A549 (cell line): ENCODE measurements at places on chromosomes 13 and 19. TPM values are rescaled to one million over a fixed set of nuclear protein-coding genes. Genes with fewer than 3 reads are reported as not detected.
A peak's percentile ranks its signal among the peaks of the same experiment; 100 is the strongest.

Gene TNFSF9
- 11.1 to 16.7 TPM (median 15.9 TPM) in 3 replicates for polyA plus RNA-seq

DNA sequence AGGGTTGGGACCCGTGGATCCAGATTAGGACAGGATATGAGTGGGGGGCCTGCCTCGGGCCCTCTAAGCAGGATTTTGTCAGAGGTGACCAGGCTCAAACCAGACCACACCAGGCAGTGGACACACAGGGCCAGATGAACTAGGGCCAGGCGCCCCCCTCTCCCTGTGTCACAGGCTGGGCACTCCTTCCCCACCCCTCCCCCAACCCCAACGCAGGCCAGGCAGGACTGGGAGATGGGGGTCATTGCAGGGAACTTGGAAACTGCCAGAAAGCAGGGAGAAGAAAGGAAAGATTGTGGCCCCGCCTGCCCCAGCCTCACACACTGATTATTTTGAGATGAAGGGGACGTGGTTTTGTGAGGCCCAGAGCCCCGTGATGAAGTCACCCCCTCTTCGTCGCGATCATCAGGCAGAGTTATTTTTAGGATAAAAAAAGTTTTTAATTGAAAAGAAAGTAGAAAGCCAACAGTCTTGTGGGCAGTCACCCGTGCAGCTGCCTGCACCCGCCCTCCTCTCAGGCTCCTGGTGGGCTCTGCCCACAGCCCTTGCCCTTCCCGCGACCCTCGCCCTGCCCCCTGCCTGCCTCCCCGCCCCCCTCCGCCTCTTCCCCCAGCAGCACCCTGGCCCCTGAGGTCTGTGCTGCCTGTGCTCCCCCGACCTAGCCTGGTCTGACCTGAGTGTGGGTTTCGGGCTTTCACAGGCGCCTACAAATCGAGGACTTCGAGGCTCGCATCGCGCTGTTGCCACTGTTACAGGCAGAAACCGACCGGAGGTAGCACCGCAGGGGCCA lies 1.9 kb upstream of the YJEFN3 start:
- DNase-seq: no peak

DNA sequence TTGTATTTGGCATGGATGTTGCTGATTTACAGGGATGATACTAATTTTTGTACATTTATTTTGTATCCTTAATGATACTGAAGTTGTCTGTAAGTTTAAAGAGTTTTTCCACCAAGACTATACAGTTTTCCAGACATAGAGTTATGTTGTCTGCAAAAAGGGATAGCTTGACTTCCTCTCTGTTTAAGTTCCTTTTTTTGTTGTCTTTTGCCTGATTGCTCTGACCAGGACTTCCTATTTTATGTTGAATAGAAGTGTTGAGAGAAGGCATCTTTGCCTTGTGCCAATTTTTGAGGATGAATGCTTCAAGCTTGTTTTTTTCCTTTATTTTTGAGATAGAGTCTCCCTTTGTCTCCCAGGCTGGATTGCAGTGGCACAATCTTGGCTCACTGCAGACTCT lies 36.8 kb upstream of the ZNF681 start:
- no peak for DNase-seq

GRCh38 chr19:33677745-33678426 lies 56.1 kb downstream of the CHST8 start:
- DNase-seq: no peak

DNA sequence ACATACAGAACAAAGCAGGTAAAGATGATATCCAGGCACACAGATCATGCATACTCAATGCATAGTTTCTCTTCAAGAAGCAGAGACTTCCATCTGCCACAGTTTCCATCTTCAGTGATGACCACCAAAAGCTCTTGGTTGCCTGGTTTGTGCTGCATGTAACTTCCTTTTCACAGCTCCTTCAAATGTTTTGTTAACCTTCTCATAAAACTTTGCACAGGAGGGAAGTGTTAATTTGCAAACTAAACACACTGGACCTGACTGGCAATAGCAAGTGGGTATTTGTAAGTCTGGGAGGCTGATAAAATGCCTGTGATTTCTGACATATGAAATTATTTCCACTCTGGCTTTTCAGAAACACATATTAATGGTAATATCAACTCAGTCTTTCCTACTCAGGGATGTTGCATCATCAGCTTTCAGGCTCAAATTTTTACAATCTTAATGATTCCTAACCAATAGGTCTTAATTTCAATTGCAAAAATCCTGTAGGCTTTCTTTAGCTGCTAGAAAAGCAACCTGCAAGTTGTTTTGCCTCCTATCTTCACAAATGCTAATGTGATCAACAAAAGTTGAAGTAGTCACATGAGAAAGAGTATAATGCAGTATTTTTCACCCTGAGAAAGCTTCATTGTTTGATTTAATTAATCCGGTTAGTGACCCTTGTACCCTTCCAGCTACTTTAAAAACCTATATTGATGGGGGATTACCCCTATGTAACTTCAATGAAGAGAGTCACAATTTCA lies 575.6 kb downstream of the DIAPH3 start:
- no peak for DNase-seq

DNA sequence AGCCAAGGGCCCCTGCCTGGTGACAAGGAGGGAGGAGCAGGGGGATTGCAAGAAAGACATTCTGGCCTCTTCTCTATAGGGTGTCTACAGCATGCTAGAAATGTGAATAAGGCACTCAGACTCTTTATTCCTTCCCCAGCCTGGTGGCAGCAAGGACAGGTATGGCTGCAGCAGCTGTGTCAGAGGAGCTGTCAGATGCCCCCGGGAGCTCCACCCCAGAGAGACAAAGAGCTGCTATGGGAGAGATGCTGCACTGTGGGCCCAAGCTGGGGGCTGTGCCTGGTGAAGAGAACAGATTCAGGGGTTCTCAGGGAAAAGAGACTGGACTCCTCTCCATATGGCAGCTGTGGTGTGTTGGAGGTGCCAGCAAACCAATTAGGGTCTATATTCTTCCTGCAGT lies 1063.3 kb downstream of the OLFM4 start:
- no peak for DNase-seq

- no peak for DNase-seq
Observed at GRCh38 chr13:31556376-31556775, 182.9 kb upstream of the RXFP2 start.

- no peak for DNase-seq
Observed at GRCh38 chr19:19021115-19021514, 12.2 kb downstream of the SUGP2 start.

DNA sequence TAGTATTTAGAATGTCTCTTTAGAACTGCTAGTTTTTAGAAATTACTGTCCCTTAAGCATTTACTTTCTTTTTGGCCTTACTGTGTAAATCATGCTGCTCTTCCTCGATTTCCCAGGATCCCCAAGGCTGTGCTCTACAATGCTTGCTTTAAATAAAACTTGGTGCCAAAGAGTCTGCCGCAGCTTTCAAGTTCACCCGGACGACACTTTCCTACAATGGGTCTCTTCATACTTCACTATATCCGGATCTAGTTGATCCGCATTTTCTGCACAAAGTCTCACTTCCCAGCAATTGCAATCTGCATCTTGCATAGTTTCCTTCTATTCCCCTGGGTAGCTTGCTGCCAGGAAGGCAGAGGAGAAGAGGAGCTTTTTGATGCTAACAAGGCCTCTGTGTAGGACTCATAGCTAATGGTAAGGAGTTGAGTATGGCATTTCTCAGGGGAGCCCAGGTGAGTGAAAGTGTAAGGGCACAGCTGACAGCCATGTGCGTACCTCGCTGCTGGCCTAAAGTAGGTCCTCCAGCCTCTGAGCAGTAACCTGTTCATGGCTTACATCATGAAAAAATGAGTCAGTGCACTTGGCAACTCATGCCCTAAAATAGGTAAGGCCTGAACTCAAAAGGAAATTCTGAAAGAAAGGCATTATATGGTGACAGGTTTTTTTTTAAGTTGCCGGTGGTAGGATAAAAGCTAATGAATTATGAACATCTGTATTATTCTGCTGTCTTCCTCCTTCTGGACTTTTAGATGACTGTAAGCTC lies 101.6 kb downstream of the ENOX1 start:
- no peak for DNase-seq

Gene TSKS
- polyA plus RNA-seq: not detected in 3 replicates

Gene CYP2A6
- not detected in 3 replicates for polyA plus RNA-seq

DNA sequence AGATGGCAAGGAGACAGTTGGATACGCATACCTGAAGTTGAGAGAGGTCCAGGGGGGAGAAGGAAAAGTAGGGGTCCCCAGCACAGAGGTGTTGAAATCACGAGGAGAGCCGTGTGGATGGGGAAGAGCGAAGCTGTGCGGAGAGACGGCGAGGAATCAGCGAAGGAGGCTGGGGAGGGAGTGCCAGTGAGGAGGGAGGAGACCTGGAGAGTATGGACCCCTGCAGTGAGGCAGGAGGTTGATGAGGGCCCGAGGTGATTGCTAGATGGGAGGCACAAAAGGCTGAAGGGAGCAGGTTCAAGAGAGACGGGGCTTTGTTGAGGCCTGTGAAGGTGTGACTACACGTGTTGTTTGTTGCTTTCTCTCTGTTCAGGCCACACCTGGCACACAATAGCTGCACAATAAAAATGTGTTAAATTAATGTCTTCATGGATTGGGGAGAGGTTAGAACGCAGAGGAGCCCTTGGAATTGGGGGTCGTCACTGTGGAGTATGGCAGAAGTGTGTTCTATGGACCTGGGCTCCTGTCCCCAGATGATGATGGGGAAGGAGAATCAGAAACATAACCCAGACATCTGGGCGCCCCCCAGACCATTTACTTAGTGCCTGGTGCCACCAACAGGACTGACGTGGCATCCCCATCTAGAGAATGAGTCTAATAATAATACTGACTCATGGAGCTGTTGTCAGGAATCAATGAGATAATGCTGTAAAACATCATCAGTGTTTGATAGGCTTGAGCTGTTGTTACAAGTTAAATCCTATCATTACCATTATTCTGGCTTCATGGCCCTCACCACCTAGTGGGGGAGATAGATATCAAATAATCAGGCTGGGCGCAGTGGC lies 137.5 kb downstream of the SIPA1L3 start:
- no peak for DNase-seq

Gene PCDH17
- 0.01 TPM in 1 of 3 replicates, not detected in the others for polyA plus RNA-seq

DNA sequence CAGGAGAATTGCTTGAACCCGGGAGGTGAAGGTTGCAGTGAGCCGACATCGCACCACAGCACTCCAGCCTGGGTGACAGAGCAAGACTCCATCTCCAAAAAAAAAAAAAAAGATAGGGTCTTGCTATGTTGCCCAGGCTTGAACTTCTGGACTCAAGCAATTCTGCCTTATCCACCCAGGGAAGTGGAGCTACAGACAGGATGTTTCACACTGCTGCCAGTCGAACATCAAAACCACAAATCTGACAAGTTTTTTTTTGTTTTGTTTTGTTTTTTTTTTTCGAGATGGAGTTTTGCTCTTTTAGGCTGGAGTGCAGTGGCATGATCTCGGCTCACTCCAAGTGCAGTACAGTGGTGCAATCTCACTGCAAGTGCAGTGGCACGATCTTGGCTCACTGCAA lies 10.8 kb downstream of the XPO4 start:
- DNase-seq: no peak

Gene KLK15
- polyA plus RNA-seq: not detected in 3 replicates

GRCh38 chr13:35500144-35500543 lies 23.7 kb upstream of the MAB21L1 start:
- DNase-seq: no peak

DNA sequence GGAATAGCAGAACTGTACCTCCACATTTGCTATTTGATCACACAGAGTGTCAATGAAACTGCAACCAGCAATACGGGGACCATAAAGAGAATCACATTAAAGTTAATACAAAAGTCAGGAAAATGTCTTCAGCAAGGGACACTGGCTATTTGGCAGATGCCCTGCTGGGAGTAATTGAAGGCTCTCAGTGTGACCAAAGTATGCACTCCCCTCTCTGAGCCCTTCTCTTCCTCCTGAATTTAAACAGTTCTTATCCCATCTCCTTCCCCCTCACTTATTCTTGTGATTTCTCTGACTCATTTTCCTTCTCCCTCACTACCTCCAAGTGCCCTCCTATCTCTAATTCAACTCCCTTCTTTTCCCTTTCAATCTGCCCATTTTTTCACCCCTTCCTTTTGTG lies 117.7 kb downstream of the ENOX1 start:
- no peak for DNase-seq

Gene PGLYRP1
- not detected in 3 replicates for polyA plus RNA-seq

GRCh38 chr13:47853236-47853635 lies 147.8 kb downstream of the SUCLA2 start:
- no peak for DNase-seq

DNA sequence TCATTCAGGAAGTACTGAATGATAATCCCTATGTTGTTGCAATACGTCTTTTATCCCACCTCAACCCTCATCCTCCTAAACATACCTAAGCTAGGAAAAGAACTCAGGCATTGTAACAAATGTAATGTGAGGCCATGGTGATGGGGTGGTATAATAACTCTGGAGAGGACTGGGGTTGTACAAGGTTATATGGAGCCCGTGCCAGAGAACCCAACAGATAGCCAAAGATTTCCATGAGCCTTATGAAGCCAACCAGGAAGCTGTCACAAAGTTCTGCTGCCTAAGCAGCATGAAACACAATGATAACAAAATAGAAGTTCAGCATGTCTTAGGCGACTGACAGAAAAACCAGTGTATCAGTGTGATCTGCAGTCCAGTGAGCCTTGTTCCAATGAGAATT lies 394.1 kb upstream of the NBEA start:
- DNase-seq: no peak

GRCh38 chr13:75789451-75790197 lies 153.5 kb downstream of the LMO7 start:
- DNase-seq: no peak

- no peak for DNase-seq
Observed at GRCh38 chr19:56138069-56138468, 3.0 kb upstream of the ZNF444 start.

Gene APC2
- polyA plus RNA-seq: 1.3 to 1.6 TPM (median 1.6 TPM) in 3 replicates

Gene CEACAM6
- 0.51 to 0.97 TPM (median 0.53 TPM) in 3 replicates for polyA plus RNA-seq

DNA sequence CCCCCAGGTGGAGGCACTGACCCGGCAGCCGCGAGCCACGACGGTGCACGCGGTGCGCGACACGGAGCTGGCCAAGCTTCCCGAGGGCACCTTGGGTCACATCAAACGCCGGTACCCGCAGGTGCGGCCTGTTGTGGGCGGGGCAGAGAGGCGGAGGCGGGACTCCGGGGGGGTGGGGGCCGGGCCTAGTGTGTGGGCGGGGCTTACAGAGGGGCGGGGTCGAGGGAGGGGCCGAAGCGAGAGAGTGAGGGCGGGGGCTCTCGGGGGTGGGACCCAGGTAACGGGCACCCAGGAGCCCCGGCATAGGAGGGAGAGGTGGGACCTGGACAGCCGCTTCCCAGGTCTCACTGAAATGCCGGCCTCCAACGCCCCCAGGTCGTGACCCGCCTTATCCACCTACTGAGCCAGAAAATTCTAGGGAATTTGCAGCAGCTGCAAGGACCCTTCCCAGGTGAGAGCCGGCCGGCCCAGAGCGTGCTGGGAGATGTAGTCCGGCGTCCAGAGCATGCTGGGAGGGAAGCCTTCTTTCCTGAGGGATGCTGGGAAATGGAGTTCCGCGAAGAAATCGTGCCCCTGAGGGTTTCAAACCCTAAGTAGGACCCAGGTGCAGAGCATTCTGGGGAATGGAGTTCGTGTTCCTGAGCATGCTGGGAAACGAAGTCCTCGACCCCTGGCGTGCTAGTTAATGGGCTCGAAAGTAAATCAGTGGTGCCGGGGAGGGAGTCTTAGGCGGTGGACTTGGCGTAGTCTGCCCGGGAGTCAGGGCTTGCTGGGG lies 15.7 kb downstream of the PNPLA6 start:
- peak; percentile 62 for DNase-seq

Gene TMEM147
- 257 to 282 TPM (median 257 TPM) in 3 replicates for polyA plus RNA-seq

GRCh38 chr13:46341112-46341711 lies 45.8 kb downstream of the RUBCNL start:
- DNase-seq: no peak
